ENCODE measurements at places on chromosomes 12 and 14. TPM values are rescaled to one million over a fixed set of nuclear protein-coding genes. Genes with fewer than 3 reads are reported as not detected.

Gene SOX5
- total RNA-seq, result not detected

Gene CLEC7A
- not detected for total RNA-seq

Gene KRT79
- total RNA-seq, result not detected

Gene EVL
- 1,017 TPM for total RNA-seq

Gene CRACR2A
- total RNA-seq, result 39.5 TPM

Gene RNASE4
- total RNA-seq, result 0.92 TPM

Gene MYF6
- total RNA-seq, result not detected

Gene KERA
- not detected for total RNA-seq

Gene SPX
- total RNA-seq, result not detected

Gene SALL2
- total RNA-seq, result 2.2 TPM

Gene NINJ2
- total RNA-seq, result 6.7 TPM

Gene BEGAIN
- total RNA-seq, result 0.10 TPM

Gene SLC8A3
- total RNA-seq, result not detected

Gene CNTN1
- not detected for total RNA-seq

Gene TAS2R50
- total RNA-seq, result 1.1 TPM

Gene AQP5
- total RNA-seq, result not detected

Gene TCTN2
- total RNA-seq, result 4.7 TPM

Gene SERPINA4
- not detected for total RNA-seq

Gene COX8C
- not detected for total RNA-seq

Gene EID3
- 6.9 TPM for total RNA-seq

Gene BDKRB1
- not detected for total RNA-seq

Gene RNU4-1
- total RNA-seq, result 672 TPM

Gene PIK3C2G
- total RNA-seq, result not detected

Gene PZP
- not detected for total RNA-seq

Gene KRT71
- total RNA-seq, result not detected

Gene SLC5A8
- total RNA-seq, result not detected

Gene CISTR
- not detected for total RNA-seq

Gene PMEL
- 0.37 TPM for total RNA-seq

Gene SMIM41
- not detected for total RNA-seq

Gene DHH
- not detected for total RNA-seq

Gene NKX2-1
- not detected for total RNA-seq

Gene GPRC5D
- total RNA-seq, result 0.22 TPM

Gene KIF5A
- 0.64 TPM for total RNA-seq

Gene TMCC3
- 0.23 TPM for total RNA-seq

Gene C12orf54
- total RNA-seq, result not detected

Gene GDF11
- 9.7 TPM for total RNA-seq

Gene TPPP2
- total RNA-seq, result not detected

Gene GLS2
- 1.1 TPM for total RNA-seq

Gene CD9
- total RNA-seq, result 5.7 TPM

Gene TAS2R19
- total RNA-seq, result 3.0 TPM

Gene GSG1
- not detected for total RNA-seq

Gene RGS6
- total RNA-seq, result 1.4 TPM

Gene SMCO2
- total RNA-seq, result 0.46 TPM

Gene GPR162
- 0.25 TPM for total RNA-seq

Gene DLGAP5
- 117 TPM for total RNA-seq

Gene KRT72
- 12.3 TPM for total RNA-seq

Gene IQSEC3
- total RNA-seq, result not detected

Gene PIWIL1
- not detected for total RNA-seq

Gene SLC24A4
- not detected for total RNA-seq
